Thoracic aorta (tissue), 2 donors: ENCODE measurements at places on chromosomes 1 and 21. TPM values are rescaled to one million over a fixed set of nuclear protein-coding genes. Genes with fewer than 3 reads are reported as not detected.

DNA sequence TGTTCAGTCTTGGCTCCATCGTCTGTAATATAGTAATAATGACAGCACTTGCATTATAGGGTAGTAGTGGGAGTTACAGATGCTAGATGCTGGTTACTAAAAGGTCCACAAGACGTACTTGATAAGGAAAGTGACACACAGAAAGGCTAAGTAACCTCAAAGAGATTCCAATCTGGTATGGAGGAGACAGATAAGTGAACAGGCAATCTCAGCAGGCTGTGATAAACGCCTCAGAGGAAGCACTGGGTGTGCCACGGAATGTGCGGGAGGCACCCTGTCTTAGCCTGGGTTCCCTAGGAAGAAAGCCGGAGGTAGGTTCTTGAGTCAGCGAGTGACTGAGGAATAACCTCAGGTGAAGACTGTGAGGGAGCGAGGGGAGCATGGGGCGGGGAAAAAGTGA is 4.6 kb upstream of the CTPS1 start:
- H3K4me1 ChIP-seq = peaks cover 13% of the 10 kb centered on the region
- H3K27me3 ChIP-seq = no peaks in the 10 kb centered on the region
- H3K4me3 ChIP-seq = no peak overlapping the region
- DNase-seq = no peak

DNA sequence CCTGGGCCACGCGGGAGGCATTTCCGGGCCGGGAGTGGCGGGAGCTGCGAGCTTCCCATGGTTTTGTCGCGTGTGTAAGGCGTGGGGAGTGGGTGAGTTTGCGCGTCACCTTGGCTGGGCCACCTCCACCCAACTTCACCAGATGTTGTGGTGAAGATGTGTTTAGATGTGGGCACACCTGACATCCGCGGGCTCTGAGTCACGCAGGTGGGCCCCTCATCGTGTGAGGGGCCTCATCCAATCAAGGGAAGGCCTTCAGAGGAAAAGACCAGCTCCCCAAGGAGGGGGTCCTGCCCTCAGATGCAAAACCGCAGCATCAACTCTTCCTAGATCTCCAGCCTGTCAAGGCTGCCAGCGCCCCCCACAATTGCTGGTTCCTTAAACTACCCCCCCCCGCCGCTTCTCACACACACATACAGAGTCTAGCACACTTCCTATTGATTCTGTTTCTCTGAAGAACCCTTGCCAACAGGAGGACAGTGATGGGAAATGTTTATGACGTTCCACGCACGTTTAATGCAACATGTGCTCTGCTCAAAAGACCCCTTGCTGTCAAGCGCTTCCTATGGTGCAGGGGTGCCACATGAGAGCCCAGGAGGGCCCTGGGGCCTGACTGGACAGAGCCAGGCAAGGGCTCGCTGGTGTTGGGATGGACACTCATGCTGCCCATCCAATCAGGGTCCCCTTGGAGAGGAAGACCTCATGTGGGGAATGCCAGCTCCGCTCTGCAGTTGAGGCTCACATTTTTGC is 11.9 kb downstream of the ACTRT2 start:
- no peak overlapping the region for H3K4me3 ChIP-seq
- DNase-seq = no peak
- H3K36me3 ChIP-seq = no peaks in the 10 kb centered on the region
- H3K4me1 ChIP-seq = peaks cover 9% of the 10 kb centered on the region

GRCh38 chr1:51989582-51990477 is 670 bp downstream of the RAB3B start:
- H3K27me3 ChIP-seq = no peaks in the 10 kb centered on the region
- no peaks in the 10 kb centered on the region for H3K36me3 ChIP-seq
- H3K27ac ChIP-seq = no peak overlapping the region
- no peaks in the 10 kb centered on the region for H3K4me1 ChIP-seq
- peak overlapping the region; percentile 73 for H3K4me3 ChIP-seq

- no peaks in the 10 kb centered on the region for H3K4me1 ChIP-seq
- no peak overlapping the region for H3K4me3 ChIP-seq
- no peak overlapping the region for H3K27ac ChIP-seq
- H3K36me3 ChIP-seq = no peaks in the 10 kb centered on the region
- no peak for DNase-seq
Observed at GRCh38 chr1:226349081-226349480, 40.1 kb upstream of the LIN9 start.

Gene BCAN
- total RNA-seq = 0.99 TPM

Gene SFPQ
- total RNA-seq = 362 TPM

Gene TRIM67
- not detected for total RNA-seq

Gene CAMK2N1
- total RNA-seq = 15.9 TPM

Gene SPRR2F
- total RNA-seq = not detected
